ENCODE measurements at places on chromosomes 5 and 9.

DNA sequence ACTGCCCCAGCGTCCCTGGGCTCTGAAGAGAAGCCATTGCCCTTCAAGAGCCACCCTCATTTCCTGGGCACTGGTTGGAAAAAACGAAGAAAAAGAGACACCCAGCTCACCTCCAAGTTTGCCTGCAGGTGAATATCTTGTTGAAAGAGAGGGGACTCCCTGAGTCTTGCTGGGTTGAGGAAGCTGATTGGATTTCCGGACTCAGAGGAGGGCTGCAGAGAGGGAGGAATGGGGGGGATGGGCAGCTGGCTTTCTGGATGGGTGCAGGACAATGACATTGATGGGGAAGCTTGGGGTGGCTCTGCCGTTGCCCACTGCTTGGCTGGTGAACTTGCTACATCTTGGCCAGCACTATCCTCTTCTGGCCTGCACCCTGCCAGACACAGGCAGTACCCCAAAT, 31.0 kb upstream of the IER5L start:
- DNase-seq, result no peak

DNA sequence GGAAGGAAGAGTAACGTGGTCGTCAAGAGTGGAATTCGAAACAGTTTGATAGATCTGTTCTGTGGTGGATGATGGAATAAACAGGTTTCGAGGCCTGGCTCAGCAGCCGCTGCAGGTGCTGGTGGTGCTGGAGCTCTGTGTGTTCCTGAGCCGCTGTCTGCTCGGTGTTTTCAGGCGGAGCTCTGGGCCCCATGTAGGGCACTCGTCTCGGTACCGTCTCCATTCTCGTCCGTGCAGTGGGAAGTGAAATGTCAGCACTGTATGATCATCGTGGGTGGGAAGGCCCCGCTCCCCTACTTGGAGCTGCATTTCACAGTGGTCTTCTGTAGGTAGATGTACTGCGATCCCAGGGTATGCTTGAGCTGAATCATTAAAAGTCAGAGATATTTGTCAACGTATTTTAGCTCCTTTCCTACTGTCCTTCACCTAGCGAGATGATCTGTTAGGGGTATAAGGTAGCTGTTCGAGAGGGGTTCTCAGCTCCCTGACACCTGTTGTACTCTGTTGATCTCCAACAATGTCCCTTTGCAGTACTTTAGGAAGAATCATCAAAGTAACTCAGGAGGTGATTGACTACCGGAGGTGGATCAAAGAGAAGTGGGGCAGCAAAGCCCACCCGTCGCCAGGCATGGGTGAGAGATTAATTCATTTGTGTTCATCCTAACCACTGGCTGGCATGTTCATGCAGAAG, 35.9 kb downstream of the TENT4A start:
- no peak for DNase-seq

- no peak for DNase-seq
Measured at GRCh38 chr9:17631396-17631795, 52.5 kb downstream of the SH3GL2 start.

DNA sequence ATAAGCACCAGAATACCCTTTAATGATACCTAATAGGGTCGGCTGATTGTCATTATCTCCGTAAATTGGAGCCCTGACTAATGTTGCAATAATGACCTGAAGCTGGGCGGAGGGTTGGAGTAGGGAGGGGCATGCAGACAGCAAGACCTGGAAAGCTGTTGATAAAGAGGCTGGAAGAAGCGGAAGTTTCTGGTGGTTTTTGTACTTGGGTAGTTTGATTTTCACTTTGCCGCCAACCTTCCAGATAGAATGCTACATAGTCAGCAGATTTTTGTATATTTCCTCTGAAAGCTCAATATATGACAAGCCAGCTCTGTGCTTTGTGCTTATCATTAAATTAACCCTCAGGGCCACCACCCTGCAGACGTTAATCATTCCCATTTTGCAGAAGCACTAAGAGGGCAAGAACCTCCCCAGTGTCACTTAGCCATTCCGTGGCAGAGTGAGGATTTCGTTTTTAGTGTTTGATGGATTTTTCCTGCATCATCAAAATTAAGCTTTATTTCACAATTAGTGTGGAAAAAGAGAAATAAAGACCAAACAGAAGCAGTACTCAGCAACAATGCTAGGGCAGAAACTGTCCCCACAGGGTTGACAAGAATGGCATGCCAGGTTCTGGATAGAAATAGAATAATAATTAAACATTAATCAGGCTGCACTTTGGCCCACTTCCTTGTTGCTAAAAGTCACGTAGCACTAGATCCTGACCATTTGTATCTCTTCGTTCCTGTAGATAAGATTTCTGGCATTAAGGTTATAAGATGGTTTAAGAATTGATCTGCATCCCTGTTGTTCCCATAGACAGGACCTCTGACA, 34.7 kb downstream of the DIRAS2 start:
- DNase-seq, result no peak

DNA sequence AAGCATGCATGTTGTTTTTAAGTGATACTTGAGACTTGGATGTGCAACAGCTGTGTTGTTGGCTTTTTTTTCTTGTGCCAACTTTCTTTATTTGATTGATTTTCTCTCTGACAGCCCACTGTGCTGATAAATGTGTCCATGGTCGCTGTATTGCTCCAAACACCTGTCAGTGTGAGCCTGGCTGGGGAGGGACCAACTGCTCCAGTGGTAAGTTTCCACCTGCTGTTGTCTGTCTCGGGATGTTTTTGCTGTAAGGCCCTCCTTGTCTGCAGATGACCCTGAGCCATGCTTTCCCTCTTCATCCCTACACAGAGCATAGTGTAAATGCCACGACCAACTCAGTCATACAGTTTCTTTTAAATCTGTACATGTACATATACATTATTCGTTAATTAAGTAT, 79.2 kb downstream of the MEGF10 start:
- no peak for DNase-seq

DNA sequence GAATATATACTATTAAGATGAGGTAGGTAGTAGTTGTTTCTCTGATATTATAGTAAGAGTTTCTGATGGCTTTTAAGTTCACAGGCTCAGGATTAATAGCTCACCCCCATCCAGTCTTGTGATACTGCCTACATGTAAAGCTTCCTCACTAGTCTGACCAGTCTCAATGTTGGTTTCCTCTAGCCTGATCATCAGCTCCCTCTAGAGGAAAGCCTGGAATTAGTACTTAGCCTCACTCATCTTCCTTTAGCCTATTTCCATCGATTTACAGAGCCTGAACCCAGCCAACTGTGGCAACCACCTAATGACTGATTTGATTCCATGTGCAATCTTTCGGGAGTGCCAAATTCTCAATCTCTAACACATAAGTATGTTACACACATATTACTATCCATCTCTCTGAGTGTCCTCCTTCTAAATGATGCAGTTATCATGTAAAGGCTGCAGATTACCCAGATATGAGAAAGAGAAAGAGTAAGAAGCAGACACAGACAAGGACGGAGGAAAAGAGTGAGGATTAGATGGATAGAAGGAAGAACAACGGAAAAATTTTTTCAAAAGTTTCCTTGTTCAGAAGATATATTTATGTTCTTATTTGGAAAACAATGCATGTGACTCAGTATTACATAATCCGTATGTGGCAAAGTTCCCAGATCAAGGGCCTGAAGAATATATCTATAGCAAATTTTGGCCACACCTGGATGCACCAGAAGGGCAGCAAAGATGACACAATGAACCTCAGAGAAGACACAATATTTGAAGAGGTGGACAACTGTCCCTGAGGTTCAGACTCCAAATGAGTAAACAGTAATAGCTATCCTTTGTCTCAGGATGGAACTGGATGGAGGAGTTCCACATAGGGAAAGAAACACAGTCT, 333.7 kb downstream of the ELAVL2 start:
- peak; percentile 63 for DNase-seq
